Spinal cord (tissue), 10 donors: ENCODE measurements at places on chromosomes 16 and 17.
A peak's percentile ranks its signal among the peaks of the same experiment; 100 is the strongest.

DNA sequence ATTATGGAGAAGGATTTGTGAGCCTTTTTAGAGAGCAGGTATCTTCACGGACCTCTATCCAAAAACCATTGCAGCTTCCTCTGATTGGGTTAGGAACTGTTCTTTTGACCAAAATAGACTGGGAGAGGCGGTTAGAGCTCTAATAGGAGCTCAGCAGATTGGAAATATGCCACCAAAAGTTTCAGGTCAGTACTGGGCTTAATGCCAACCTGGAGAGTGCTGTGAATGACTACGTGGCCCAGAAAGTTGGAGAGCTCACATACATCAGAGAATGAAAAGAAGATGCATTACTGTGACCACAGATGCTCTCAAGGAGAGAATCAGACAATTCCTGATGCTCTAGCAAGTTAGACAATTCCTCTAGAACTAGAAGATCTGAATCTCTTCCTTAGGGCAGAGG, 86.5 kb downstream of the ABCA8 start:
- DNase-seq, result no peak

DNA sequence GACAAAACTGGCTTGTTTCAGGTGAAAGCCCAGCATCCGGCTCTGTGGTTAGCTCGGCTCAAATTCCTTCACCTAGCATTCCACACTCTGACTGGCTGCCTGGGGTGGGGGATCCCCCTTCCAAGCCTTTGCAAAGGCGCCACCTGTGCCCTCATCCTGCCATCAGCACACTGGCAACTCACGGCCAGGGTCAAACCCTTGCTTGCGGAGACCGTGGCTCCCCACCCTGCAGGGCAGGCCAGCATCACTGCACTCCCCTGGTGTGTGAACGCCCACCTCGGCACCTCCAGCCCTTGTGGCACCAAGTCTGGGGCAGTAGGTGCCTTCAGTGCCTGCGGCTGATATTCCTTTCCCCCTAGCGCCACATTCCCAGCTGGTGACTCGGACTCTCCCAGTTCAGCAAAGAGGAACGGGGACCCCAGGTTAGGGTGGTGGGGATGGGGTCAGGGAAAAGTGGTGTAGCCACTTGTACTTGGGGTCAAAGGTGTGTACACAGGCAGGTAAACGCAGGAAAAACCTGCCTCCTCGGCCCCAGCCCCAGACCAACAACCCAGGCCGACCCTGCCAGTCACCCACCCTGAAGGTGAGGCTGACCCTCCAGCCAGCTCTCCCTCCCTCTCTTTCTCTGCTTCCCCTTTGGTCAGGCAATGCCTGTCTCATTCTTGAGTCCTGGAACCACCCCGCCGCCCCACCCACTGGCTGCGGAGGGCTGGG, 1.1 kb downstream of the FLII start:
- DNase-seq, result no peak

GRCh38 chr16:51949282-51949681, 597.7 kb downstream of the TOX3 start:
- DNase-seq, result no peak

- DNase-seq, result no peak
Measured at GRCh38 chr17:60390186-60390585, 1.7 kb downstream of the USP32 start.

GRCh38 chr17:22217135-22217534, 524.8 kb downstream of the KCNJ18 start:
- DNase-seq, result no peak

GRCh38 chr17:55731586-55732250, 9.1 kb upstream of the TMEM100 start:
- no peak for DNase-seq

- no peak for DNase-seq
Measured at GRCh38 chr17:79146562-79146961, 71.9 kb downstream of the ENGASE start.

DNA sequence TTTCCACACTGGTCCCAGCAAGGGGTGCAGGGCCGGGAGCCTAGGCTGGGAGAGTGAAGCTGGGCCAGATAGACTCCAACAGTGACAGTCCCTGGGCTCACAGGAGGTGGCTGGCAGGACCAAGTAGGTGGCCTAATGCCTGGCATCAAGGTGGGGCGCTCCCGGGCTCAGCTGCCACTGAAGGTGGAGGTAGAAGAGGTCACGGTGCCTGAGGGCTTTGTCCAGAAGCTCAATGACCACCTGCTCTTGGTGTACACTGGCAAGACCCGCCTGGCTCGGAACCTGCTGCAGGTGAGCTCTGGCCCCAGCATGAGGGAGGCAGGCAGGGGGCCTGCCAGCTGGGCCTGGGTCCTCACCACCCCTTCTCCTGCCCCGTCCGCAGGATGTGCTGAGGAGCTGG, 23.8 kb downstream of the FCSK start:
- no peak for DNase-seq

DNA sequence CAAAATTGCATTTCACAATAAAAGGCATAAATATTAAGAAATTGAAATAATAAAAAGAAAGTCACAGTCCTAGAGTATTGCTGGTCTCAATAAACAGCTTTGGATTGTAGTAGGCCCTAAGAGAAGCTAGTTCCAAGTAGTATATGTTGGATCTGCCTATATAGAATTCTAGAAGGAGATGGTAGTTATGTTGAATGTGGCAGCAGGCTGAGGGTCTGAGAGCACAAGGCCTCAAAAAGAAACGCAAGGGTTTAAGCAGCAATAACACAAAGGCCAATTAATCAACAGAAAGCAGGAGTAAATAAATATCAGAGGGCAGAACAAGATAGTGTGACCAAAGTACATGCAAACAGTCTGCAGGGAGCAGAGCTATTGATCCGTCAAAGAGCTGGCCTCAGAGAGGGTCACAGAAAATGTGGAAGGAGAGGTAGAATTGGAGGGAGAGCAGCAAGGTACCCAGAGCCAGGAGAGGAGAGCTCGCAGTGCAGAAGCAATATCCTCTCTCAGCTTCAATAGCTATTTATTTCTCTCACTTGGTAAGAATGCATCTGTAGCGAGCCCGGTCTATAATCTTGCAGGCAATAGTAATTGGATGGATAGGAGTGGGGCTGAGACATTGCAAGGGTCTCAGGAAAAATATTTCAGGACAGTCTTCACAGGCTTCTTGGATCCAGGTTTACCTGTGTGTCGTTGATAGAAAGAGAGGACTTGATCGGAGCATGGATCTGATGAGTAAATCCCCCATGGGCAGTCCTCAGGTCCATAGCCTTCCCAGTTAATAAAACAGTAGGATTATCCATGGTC, 25.1 kb upstream of the MED13 start:
- no peak for DNase-seq

DNA sequence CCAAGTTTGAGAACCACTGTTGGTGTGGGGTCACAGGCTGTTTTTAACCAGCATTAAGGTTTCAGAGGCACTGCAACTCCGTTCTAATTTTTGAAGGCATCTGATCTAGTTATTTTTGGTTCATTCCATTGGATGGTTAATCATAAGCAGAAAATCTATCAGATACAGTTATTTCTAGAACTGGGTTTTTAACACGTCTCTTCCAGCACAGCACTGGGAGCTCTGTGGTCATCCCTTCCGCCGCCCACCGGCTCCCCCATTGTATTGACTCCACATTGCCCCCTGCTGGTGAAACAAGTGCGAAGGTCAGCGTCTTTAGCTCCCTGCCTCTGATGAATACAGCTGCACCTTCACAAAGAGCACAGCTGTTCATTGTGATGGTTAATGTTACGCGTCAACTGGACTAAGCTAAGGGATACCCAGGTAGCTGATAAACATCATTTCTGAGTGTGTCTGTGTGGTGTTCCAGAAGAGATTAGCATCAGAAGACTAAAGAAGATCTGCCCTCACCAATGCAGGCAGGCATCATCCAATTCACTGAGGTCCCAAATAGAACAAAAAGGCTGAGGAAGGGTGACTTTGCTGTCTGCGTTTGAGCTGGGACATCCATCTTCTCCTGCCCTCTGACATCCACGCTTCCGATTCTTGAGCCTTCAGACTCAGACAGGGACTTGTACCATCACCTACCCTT, 8.5 kb downstream of the CCL18 start:
- DNase-seq, result no peak

GRCh38 chr17:2958706-2959222, 104.6 kb downstream of the OR1D5 start:
- no peak for DNase-seq

DNA sequence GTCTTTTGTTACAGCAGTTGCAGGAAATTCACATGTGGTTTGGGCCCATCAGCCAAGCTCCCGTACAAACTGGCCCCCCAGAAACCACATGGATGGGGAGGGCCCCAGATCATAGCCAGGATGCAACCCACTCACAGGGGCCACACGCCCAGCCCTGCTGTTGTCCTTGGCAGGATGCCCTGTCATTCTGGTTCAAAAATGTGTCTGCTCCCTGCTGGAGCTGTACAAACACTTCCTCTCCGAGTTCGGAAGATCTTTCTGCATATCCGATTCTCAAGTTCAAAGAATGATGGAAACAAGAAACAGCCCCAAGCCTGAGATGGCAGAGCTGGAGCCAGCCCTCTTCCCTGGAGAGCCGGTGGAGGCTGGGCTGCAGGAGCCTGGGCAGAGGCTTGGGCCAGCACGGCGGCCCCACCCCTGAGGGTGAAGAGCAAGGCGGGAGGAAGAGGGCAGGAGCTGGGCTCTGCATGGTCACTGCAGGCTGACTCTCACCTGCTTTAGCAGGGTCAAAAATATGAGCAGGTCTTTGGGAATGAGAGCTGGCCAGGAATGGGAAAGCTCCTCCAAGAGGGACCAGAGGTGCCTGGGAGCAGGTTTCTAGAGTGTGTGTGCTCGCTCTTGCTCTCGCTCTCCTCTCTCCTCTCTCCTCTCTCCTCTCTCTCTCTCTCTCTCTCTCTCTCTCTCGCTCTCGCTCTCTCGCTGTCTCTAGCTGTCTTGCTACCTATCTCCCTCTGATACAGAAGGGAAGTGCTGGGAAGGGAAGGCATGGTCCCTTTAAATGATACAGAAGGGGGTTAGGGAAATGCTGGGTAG, 34.7 kb upstream of the ENPP7 start:
- DNase-seq, result peak; percentile 47

GRCh38 chr17:73924114-73924908, 279.2 kb upstream of the RPL38 start:
- DNase-seq, result no peak

DNA sequence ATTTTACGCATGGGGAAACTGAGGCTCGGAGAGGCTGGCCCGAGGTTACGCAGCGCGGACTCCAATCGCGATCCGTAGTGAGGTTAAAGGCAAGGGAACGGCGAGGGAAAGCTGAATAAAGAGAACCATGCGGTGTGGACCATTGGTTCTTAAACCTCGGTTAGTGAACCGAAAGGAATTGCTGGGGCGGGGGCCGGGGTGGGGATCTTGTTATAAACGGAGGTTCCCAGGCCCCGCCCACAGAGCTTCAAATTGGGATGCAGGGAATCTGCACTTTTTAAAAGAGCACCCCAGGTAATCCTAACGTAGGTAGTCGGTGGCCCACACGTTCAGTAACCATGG, 524 bp downstream of the IQCK start:
- DNase-seq, result peak; percentile 75

- DNase-seq, result no peak
Measured at GRCh38 chr16:88378836-88379693, 3.7 kb upstream of the ZNF469 start.

- no peak for DNase-seq
Measured at GRCh38 chr16:24152826-24153225, 103.3 kb upstream of the CACNG3 start.

GRCh38 chr17:2935632-2936031, 127.8 kb downstream of the OR1D5 start:
- DNase-seq, result no peak

DNA sequence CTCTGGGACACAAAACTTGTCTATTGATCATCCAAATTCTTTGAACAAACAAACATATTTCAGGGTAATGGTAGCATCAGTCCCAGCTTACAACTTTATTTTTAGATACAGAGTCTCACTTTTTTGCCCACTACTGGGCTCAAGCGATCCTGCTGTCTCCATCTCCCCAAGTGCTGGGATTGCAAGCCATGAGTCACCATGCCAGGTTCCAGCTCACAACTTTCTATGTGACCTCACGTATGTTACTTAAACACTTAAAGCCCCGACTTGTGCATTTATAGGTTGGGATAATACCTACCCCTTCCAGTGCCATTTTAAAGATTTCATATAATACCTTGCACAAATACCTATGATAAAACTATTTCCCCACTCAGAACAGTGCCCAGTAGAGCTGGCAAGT, 42.0 kb upstream of the KSR1 start:
- DNase-seq, result no peak

GRCh38 chr17:75238684-75239191, 22.7 kb downstream of the GGA3 start:
- peak; percentile 70 for DNase-seq

- no peak for DNase-seq
Measured at GRCh38 chr17:4738136-4739121, 1.2 kb upstream of the ZMYND15 start.

DNA sequence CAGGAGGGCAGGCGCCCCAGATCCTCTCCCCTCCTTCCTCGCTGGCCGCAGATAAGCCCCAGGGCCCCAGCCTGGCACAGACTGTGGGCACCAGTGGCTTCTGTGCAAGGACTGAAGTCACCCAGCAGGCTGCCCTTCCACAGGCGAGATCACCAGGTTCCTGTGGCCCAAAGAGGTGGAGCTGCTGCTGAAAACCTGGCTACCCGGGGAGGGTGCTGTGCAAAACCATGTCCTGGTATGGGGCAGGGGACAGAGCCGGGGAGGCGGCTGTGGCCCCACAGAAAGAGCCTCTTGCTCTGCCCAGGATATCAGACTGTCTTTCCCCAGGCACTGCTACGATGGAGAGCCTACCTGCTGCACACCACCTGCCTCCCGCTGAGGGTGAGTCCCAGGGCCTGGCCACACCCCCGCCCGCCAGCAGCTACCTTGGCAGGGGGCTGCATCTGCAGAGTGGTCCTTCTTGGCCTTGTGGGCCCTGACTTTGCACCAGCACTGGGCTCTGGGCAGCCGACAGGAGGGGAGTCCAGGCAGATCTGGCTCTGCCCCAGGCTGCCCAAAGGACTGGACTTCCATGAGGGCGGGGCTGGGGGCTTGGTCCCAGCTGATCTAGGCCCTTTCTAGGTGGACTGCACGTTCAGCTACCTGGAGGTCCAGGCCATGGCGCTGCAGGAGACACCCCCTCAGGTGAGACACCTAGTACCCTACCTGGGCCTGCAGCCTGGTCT, 615 bp downstream of the CARMIL2 start:
- DNase-seq, result no peak

- no peak for DNase-seq
Measured at GRCh38 chr17:40309949-40310510, 1.1 kb downstream of the RARA start.

- no peak for DNase-seq
Measured at GRCh38 chr17:5434984-5435383, 4.0 kb downstream of the C1QBP start.

DNA sequence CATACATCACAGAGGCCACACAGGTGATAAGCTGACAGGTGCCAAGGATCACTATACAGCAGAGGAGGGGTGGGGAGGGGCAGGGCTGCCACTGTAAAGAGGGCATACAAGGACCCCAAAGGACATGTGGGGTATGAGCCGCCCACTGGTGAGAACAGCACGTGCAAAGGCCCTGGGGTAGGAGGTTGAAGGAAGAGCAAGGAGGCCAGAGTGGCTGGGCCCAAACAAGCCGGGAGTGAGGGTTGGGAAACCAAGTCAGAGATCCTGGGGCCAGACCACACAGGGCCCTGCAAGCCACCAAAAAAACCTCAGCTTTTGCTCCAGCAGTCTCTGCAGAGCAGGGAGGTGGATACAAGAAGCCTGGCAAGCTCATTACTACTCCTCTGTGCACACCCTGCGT, 6.5 kb downstream of the NATD1 start:
- DNase-seq, result no peak
